Esophagus squamous epithelium (tissue), 5 donors: ENCODE measurements at places on chromosomes 16 and 17. TPM values are rescaled to one million over a fixed set of nuclear protein-coding genes. Genes with fewer than 3 reads are reported as not detected.

The POLG2 gene
- total RNA-seq, result 6.5 TPM

- no peak for DNase-seq
Observed at GRCh38 chr16:85582229-85582991, 30.7 kb upstream of the GSE1 start.

DNA sequence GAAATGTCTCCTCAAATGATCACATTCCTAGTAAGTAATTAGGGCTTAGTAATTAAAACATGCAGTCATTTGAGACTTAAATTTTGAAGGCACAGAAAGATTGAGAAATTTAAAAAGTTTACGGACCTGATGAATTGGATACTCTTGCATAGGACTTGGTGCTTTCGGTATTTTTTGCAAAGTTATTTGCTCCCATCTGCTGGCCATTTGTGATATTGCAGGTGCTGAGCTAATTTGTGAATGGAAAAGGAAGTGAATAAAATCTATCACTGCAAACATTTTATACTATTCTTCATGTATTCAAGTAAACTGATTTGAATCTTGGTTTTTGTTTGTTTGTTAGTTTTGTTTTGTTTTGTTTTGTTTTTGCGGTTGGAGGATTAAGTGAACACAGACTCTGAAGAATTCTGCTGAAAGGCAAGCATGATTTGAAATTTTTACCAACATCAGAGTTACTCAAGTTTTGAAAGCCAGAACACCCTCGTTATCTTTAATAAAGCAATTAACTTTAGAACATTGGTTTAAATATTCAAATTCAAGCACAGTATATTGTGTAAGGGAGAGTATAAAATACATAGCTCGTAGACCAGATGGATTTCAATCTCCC, 689.5 kb upstream of the RBFOX1 start:
- DNase-seq, result no peak

The TBC1D26 gene
- total RNA-seq, result not detected

- DNase-seq, result no peak
Observed at GRCh38 chr17:31200287-31200686, 96.8 kb downstream of the OMG start.
